Activated CD4-positive, alpha-beta T cell treated with anti-CD3 and anti-CD28 coated beads for 4 hours (primary cell): ENCODE measurements at places on chromosomes 1 and 21.
A peak's percentile ranks its signal among the peaks of the same experiment; 100 is the strongest.

DNA sequence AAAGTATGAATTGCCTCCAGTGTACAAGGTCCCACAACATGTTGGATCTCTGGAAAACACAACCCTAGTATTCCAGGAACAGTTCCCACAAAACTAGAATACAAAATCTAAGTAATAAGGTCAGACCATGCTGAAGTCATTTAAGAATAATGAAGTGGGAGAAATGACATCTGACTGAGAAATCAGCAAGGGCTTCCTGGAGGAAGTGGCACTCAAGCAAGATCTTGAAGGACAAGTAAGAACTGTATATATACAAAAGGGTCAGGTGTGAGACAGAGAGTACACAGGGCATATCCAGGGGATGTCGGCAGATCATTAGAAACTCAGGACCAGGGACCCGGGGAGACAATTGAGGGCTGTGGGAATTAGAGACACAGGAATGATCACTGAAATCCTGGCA, 18.7 kb downstream of the MIS18A start:
- no peak for DNase-seq

DNA sequence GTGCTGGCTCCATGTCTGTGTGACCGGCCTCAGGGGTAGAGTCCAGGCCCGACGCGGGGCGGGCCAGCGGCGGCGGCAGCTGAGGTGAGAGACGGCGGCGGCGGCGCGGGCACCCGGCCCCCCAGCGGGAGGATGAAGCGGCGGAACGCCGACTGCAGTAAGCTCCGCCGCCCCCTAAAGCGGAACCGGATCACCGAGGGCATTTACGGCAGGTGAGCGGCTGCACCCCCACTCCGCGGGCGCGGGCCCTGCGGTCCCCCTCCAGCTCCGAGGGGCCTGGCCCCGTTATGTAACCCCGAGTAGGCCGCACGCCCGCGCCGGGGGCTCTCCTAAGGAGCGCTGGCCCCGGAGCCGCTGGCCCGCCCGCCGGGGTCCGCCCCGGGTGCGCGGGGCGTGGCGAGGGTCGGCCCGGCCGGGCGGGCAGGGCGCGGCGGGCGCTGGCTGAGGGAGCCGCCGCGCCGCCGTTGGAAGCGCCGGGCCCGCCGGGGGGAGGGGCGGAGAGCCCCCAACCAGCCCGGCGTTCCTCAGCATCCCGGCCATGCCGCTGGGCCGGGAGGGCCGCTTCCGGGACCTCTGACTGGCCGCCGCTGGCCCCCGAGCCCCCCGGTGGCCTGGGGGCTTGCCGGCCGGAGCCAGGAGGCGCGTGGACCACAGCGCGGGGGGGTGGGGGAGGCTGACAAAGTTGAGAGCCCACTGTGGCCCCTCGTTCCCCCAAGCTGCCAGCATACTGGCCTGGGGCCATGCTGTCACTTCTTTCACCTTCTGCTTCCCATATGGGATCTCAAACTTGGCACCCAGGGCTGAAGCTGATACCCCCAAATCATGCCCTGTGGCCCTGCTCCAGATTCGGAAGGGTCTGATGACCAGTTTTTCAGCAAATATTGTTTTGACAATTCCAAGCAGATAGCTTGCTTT, 527 bp downstream of the MACO1 start:
- DNase-seq = no peak

DNA sequence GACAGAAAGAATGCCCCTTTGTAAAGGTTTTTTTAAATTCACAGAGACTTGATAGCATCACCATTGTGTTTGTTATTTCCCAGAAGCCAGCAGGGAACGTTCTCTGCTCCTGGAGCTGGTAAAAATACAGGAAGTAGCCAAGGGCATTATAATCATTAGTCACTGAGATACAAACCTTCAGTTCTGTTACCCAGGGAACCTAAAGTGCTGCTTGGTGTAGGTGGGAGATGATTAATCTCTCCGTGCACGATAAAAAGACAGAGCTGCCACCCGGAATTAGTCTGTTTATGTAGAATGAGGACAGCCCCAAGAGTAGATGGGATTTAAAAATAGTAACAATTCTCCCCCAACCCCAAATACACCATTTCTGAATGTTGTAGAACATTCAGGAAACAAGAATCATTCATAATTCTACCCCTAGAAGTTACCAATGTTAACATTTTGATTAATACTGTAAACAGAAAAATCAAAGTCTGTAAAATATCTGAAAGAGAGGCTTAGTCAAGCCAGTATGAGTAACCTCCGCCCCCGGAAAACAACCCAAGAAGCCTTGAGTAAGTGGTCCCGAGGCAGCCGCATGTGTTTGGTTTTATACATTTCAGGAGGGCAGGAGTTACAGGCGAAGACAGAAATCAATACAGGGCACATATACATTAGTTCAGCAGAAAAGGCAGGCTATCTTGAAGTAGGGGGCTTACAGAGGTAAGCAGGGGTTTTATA, 45.3 kb upstream of the CTBS start:
- DNase-seq = peak; percentile 58

GRCh38 chr1:6495041-6495441, 3.6 kb upstream of the PLEKHG5 start:
- no peak for DNase-seq

- no peak for DNase-seq
These were observed 14.8 kb upstream of the TMEM222 start for GRCh38 chr1:27306892-27307761.

DNA sequence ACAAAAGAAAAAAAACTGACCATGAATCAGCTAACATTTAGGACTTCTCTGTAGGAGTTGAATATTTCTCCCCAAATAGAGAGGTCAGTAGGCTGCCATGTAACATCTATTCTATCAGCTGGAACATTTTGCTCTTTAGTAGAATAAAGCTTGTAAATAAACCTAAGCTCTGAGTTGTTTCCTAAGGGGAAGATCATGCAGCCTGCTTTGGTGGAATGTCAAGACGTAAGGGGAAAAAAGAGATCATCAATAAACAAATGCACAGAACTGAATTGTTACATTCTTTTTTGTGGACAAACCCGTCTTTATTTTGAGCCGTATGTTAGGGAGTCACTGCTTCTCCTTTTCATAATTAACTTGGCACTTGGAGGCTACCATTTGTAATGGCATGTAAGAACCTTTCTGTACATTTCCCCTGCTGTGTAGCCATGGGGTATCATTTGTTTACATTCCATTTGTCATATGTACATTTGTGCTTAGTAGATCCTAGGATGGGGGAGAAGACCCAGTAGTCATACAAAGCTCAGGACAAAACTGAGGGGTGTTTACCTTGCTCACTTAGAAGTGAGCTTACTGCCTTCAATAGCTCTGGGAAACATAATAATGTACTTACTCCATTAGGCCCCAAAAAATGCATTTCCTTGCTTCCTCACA, 10.8 kb upstream of the PALMD start:
- DNase-seq = no peak

- DNase-seq = no peak
These were observed 260.1 kb upstream of the NFIA start for GRCh38 chr1:60822252-60822651.

DNA sequence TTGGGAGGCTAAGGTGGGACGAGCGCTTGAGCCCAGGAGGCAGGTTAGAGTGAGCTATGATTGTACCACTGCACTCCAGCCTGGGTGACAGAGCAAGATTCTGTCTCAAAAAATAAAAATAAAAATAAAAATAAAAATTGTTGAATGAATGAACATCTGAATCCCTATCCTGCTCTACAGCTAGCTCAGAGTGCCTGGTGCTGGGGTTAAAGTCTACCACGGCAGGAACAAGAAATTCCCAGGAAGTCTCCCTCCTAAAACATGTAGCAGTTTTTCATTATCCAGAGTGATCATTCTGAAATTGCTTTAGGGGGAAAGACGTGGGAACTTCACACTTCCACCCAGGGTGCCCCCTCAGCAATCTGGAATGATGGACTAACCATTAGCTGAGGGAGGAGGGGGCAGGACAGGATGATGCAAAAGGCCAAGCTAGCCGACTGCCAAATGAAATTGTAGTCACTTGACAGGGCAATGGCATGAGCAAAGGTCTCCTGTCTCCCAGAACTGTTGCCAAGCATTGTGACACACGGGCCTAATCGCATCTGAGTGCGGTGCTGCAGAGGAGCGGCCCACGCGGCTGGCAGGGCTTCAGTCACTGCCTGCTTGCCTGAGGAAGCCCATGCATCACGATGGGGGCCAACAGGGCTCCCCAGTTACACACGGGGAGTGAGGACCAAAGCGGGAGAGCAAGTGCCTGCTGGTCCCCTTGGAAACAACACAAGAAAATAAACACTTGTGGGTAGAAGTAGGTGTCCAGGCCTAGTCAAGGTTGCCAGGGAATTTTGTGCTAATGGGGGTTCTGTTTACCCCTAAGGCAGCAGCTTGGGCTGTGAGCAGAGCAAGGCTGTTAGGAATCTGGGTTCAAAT, 85.7 kb downstream of the NENF start:
- DNase-seq = no peak

GRCh38 chr1:231016234-231016633, 23.8 kb downstream of the FAM89A start:
- DNase-seq = no peak
